C1 segment of cervical spinal cord (tissue), 14 donors: ENCODE measurements at places on chromosomes 3 and 15.

DNA sequence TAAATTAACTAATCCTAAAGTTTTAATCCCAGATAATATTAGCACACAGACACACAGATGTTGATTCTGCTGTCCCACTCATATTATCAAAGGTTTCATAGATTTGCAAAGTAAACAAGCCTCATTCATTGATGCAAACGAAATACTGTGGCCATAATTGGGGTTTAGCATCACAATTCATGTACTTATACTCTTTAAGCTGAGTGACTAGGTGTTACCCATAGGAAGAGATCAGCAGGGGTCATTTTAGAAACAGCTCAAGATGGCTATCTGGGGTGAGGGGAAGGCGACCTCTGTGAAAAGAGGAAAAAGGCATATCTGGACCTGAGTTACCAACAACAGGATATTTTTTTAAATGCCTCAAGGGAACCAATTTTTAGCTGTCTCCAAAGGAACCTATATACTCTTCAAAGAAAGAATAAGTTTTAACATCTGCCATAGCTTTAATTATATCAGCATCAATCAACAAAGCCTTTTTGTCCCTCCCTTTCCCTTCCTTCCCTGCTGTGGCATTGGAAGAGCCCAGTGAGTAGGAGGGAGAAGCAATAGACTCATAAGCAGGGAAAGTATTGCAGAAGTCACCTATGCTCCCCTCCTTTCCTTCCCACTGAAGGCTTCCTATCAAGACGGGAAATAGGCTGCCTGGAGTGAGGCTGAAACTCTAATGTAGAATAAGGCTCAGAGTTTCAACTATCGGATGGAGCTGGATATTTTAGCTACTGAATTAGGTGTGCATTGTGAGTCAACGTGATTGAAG, 553.4 kb downstream of the ZIC1 start:
- no peak for DNase-seq

DNA sequence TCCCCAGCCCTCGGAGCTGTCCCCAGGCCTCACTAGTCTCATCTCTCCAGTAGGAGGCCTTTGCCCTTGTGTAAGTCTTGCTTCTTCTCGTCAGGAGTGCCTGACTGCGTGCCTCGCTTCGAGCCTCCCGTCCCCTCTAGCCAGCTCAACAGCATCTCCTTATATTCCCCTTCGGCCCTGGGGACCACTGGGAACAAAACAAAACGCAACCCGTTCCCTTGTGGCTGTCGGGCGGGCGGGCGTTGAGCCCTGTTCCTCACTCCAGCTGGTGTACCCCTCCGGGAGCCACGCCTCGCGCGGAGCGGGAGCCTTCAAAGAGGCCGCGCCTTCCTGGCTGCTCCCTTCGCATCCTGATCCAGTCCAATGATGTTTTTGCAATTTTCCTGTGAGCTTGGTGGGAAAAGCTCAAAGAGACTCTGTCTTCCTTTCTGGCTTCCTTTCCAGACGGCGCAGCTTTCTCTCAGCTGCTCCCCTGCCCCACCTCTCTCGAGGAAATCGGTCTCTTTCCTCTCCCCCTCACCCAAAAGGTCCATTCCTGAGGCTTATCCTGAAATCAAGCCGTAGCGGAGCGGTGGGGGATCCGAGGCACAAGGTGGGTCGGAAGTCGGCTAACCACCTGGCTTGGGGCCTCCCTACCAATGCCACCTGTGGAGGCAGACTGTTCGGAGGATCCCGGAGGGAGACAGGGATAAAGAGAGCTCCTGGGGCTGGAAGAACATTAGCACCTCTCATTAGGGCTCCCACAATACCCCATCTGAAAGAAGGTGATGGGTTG, 33.4 kb upstream of the SRP14 start:
- DNase-seq, result no peak

- no peak for DNase-seq
Observed at GRCh38 chr3:67804578-67804977, 150.2 kb upstream of the SUCLG2 start.

- DNase-seq, result no peak
Observed at GRCh38 chr3:162780313-162780712, 1283.7 kb downstream of the OTOL1 start.

DNA sequence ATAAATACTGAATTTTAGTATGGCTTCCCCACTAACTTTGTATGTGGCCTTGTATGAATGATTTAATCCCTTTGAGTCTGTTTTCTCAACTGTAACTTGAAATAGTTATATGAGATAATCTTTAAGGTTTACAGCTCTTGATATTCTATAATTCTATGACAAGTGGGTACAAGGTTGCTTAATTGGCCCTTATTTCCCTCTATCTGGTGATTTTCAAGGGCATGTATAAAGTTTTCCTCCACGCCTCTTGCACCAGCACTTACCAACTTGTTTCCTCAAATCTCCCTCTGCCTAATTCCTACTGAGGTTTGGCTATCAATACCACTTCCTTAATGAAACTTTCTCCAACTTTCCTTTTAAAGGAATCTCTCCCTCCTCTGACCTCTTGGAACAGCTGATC, 112.9 kb downstream of the ISL2 start:
- DNase-seq, result no peak

DNA sequence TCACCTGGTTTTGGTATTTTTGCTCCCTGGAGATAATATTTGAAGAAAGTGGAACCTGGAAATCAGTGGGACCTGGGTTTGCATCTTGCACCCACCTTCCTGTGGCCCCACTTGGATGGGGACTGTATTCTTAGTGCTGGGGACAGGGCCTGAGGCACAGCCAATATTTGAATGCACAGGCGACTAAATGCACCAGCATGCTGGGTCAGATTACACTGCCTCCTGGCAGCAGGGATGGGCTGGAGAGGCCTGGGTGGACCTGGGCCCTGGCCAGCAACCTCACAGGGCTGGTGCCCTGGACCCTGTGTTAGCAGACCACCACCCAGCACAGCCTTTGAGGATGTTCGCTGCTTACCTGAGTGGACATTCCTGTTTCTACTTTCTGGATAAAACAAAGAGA, 10.5 kb downstream of the ITIH4 start:
- no peak for DNase-seq

GRCh38 chr3:102258666-102259227, 176.1 kb upstream of the ZPLD1 start:
- no peak for DNase-seq

DNA sequence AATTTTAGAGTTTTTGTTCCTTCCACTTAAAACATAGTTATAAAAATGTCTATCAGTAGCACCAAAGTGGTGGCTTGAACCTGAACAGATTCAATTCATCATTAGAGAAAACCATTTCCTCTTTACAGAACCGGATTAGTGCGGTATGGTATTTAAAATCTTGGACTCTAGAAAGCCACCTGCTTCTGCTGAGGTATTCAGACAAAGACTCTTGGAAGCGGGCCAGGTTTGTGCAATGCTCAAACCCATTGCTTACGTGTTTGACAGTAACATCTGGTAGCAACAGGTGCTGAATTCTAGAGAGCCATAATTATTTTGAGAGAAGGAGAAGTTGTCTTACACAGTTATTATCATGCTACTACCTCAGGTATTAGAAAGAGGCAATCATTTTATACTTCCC, 290.5 kb downstream of the NAALADL2 start:
- DNase-seq, result no peak

DNA sequence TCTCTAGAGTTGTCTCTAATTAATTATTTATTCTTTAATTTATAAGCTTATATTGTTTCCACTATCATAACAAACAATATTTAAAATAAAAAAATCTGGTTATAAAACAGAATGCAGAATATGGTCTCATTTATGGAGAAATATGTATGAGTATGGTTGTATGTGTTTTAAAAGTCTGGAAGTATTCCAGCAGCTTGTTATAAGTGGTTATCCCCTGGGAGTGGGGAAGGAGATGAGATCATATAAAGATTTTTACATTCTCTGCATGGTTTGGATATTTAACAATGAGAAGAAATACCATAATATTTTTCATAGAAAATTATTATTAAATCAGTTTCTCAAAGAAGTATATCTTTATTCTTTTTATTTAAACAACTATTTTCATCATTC, 135.4 kb upstream of the MB21D2 start:
- DNase-seq, result no peak

- no peak for DNase-seq
Observed at GRCh38 chr15:70210076-70210475, 112.4 kb upstream of the TLE3 start.

GRCh38 chr3:80297720-80298119, 529.9 kb upstream of the ROBO1 start:
- no peak for DNase-seq

GRCh38 chr3:7520059-7520458, 659.1 kb downstream of the GRM7 start:
- DNase-seq, result no peak

DNA sequence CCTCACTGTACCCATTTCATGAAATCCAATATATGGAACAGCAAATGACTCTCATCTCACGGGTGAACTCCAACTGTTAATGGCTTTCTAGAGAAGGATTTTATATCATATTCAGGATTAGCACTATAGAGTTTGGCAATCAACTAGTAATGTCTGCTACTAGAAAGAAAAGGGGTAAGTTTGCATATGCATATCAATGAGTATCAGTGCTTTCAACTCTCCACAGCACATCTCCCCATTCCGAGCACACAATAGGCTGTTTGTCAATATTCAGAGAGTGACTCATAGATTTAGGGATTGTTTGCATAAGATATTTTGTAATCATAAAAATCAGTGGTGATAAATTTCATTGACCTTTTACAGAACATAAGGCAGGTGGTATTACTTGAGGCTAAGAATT, 163.2 kb upstream of the LMCD1 start:
- DNase-seq, result no peak

DNA sequence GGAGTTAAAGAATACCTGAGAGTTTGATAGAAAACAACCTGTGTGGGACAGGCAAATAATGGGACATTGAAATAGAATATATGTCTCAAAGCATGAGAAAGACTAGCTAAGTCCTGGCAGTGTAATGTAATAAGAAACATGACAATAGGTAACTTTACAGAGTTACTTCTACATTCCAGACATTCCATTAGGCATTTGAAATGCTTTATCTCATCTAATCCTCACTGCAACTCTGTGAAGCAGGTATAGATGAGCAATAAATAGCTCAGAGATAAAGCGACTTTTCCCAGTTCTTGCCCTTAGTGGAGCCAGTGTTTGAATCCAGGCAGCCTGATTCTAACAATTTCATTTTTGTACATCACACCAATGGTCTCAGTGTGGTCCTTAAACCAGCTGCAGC, 76.8 kb downstream of the CPNE4 start:
- DNase-seq, result no peak

- no peak for DNase-seq
Observed at GRCh38 chr3:13539292-13539638, 9.7 kb upstream of the FBLN2 start.

GRCh38 chr3:114464548-114464947, 170.7 kb downstream of the TIGIT start:
- DNase-seq, result no peak

DNA sequence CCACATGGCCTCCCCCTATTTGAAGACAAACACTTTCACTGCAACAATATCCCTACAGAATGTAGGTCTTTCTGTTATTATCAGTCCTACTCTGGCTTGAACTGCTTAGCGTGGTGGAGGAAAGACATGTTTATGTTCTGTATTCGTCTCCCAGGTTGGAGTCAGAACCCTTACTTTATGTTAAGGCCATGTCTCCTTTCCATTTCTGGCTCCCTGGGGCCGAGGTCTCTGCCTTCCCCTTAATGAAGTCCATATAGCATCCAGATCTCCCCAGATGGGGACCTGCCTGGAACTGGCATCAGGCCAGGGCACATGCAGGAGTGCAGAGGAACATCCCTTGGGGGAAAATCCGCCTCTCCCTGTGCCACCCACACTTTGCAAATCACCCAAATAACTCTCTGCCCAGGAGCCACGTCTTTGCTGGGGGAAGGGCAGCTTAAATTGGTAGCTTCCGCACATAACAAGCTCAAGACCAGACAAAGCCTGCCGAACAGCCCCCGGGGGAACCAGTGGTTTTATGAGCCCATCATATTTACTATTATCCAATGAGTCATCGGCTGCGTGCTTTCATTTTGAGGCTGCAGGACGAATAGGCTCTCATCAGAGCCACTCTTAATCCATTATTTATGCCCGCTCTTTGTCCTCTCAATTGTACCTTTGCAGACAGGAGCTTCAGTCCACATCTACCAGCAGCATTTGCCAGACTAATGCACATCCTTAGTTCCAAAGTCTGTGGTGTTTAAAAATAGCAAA, 237.0 kb downstream of the UACA start:
- no peak for DNase-seq
